ENCODE measurements at places on chromosomes 2 and 18. TPM values are rescaled to one million over a fixed set of nuclear protein-coding genes. Genes with fewer than 3 reads are reported as not detected.

Gene COL5A2
- total RNA-seq: 30.8 TPM

DNA sequence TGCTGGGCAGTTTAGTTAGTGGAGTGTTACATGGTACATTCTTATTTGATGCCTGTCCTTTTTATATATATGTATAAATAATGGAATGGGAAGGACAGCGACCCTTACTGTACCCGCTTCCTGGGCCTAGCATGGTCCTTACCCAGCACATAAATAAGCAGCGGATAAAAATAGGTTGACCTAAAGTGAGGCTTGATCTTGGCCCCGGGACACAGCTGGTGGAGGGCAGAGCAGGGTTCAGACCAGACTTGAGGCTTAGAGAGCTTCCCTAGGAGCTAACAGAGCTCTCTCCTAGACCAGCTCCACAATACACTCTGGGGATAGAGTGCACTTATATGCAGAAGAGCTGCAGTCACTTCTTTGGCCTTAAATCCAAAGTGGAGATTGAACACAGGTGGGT is 46.9 kb upstream of the RPL31 start:
- no peak for DNase-seq

DNA sequence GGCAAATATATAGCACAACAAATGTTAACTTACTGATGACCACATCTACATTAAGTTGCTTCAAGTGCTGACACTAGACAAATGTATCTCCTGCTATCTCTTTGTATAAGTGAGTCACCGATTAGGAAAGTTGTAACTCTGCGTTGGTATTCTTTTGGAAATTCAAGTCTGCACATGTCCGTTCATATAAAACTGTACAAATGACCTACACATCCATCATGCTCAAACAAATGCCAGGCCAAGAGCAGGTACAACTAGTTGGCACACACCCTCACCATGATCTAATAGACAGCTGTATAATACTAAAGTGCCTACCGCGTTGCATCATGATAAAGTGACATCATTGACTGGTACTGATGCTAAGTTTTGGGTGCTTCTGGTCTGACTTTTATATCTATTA is 141.1 kb downstream of the RBMS1 start:
- no peak for DNase-seq

Gene RIT2
- total RNA-seq: not detected

DNA sequence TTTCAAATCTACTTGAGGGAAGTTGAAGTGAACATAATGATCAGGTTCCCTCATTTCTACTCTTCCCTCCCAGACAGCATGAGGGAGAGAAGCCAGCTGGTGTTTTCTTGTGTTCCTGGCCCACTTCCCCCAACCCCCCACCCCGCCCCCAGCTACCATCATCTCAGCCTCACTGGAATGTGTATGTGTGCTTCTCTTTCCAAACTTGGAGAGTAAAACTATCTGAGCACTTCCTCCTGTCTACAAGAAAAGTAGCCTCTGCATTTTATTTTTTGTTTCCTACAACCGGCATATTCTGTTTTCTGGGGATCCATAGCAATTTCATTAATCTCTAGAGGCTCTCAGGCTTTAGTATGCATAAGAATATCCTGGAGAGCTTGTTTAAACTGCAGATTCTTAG is 53.6 kb upstream of the GRHL1 start:
- DNase-seq: no peak

GRCh38 chr18:23453680-23454058 is 582 bp downstream of the RIOK3 start:
- peak; percentile 18 for DNase-seq

- peak; percentile 53 for DNase-seq
These were observed 138.6 kb upstream of the GLI2 start for GRCh38 chr2:120596990-120597594.

DNA sequence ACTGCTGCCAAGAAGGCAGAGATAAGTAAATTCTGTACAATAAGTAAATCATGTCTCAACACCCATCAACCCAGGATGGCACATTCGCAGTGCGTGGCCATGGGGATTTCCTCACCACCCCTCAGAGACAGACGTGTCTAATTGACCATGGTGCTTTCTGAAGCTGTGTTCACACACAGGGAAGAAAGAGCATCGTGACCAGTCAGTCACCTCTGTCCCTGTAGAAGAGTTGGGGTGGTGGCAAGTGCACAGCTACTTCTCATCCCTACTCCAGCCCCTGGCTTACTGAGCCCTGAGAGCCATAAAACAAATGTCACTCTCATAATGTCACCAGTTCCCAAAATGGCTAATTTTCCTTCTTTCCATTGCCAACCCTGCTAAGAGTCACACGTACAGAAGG is 31.3 kb upstream of the MLPH start:
- DNase-seq: no peak

GRCh38 chr2:148106331-148106730 is 85.4 kb downstream of the MBD5 start:
- DNase-seq: no peak

DNA sequence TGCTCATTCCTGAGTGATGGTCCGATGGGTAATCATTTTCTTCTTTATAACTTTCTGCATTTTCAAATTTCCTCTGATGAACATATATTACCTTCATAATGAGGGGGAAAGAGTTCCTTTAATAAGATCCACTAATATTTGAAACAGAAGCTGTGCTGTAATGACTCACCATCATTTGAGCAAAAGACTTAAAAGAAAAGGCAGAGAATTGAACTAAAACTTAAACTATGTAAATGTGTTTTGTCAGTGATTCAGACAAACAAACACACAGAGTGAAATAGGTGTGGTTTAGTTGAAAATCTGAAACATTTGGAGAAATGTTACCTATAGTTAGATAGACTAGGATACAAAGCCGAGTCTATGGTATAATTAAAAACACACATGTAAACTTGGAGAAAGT is 209.6 kb downstream of the STK39 start:
- DNase-seq: no peak

Gene SH3YL1
- 196 TPM for total RNA-seq

- DNase-seq: no peak
These were observed 677.6 kb upstream of the ID2 start for GRCh38 chr2:8004250-8004681.

GRCh38 chr2:67627456-67628207 is 230.5 kb downstream of the ETAA1 start:
- DNase-seq: no peak

Gene FBXO36
- 2.3 TPM for total RNA-seq

Gene GPAT2
- total RNA-seq: 3.0 TPM

Gene ARID5A
- total RNA-seq: 30.2 TPM

DNA sequence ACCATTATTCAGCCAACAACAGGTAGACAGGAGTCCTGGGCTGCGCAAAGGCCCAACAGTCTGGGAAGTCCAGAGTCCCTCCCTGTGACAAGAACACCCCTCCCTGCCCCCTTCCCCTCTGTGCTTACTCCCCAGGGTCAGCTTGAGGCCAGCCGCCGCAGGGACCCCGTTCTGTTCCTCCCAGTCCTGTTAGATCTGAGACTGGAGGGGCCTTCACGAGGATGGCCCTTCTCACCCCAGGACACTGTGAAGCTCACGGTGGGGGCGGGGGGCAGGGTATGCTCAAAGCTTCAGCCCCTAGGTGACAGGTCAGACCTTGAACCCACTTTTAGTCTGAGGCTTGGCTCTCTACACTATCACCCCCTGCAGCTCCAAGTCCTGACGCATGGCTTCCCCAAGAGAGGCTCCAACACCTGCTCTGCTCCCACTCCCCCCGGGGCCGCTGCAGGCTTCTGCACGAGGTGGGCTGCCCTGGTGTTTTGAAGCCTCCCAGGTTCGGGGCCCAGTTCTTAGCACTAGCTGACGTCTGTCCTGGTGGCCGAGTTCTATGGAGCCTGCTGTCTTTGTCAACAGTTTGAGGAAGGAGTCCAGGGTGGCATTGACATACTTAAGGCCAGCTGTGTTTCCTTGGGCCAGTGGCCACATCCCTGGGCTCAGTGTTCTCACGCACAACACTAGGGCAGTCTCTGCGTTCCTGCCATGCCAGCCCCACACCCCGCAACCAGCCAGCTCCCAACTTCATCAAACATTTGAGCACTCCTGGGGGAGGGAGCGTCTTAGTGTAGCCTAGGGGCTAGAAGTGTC is 37.2 kb upstream of the HPCAL1 start:
- no peak for DNase-seq

Gene SCYGR4
- total RNA-seq: not detected

Gene GRHL1
- total RNA-seq: 7.2 TPM

DNA sequence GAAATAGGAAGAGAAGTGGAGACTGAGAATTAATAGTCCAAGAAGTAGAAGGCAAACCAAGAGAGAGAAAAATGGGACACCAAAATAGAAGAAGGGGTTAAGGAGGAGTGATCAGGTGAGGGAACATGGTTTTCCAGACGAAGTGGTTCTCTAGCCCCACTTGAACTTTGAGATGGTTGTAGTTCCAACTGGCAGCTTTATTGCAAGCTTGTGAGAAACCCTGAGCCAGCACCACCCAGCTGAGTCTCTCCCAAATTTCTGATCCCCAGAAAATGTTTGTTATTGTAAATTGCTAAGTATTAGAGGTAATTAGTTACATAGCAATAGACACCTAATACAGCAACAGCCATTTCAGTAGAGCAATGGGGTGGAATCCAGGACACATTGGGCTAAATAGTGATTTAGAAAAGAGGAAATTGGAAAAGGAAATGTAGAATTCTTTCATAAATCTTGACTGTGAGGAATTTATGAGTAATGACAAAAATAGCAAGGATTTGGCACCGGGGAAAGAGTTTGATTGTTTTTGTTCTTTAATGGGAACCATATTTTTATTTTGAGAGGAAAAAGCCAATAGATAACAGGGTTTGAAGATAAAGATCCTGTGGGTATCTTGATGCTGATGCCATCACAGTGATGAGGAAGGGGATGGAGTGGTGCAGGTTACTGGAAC is 62.1 kb upstream of the XDH start:
- DNase-seq: no peak

- DNase-seq: peak; percentile 73
These were observed 37.6 kb downstream of the C18orf63 start for GRCh38 chr18:74353169-74353775.

Gene C1D
- 18.8 TPM for total RNA-seq

DNA sequence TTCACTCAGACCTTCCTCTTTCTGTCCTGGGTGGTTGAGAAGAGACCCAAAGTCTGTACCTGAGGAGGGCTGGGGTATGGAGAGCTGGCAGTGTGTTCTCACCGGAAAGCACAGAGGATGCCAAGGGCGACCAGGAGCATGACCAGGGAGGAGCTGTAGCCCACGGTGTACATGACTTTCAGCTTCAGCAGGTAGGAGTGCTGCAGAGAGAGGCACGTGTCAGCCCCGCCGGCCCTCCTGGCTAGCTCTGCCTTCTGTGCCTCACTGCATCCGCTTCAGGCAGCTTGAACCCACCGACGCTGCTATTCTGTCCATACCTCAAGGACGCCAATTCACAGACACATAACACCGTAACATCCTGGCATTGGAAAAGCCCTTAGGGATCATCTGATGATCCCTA is 34.0 kb downstream of the TMEM37 start:
- no peak for DNase-seq

DNA sequence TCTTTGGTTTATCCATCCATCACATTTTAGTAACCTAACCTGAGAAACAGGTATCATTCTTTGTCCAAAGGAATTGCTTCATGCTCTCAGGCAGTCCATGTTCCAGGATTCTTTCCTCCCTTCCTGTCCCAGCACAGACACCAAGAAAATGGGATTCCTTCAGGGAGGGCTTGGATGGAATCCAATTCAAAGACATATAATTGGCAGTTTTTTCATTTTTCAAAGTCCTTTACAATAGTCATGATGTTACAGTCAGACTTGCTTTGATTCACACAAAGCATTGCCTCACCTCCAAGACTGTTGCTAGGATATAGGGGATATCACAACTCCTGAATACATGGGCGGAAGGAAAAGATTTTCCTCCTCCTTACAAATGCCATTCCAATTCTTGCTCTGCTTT is 241.4 kb upstream of the ACVR2A start:
- DNase-seq: no peak

Gene TAF4B
- 1.6 TPM for total RNA-seq

Gene TMEM247
- not detected for total RNA-seq

DNA sequence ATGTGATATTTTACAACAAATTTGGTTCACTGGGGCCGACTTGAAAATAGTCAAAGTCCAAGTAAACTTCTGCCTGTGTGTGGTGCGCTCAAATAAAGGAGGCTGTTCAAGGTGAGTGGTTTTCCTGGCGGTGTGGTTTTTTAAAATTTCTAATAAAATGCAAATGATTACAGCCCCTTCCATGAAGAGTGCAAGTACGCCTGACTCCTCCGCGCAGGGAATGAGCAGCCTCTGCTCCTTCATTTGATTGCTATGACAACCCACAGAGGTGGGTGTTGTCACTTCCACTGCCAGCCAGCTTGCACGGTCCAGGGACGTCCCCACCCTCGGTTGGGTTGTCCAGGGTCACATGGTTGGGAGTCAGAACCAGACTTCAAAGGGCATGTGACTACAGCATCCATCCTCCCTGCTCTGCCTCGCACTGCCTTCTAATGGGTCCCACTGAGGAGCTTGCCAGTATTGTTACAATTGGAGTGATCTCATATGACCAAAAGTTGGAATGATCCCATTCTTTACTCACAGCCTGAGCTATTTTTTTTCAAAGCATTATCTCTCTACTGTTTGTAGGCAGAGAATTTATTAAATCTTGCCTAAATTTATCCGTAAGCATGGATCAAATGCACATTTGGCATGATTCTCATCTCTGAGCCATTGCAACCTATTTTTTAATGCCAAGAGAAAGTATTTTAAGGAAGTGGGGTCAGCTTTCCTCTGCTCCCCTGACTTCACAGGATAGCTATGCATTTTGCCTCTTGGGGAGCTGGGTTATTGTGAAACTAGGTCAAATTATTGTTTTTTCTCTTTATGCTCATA is 121.3 kb downstream of the AGAP1 start:
- no peak for DNase-seq

- DNase-seq: no peak
These were observed 58.2 kb upstream of the DSEL start for GRCh38 chr18:67574749-67575148.

GRCh38 chr2:159256159-159256558 is 30.3 kb downstream of the WDSUB1 start:
- DNase-seq: no peak

DNA sequence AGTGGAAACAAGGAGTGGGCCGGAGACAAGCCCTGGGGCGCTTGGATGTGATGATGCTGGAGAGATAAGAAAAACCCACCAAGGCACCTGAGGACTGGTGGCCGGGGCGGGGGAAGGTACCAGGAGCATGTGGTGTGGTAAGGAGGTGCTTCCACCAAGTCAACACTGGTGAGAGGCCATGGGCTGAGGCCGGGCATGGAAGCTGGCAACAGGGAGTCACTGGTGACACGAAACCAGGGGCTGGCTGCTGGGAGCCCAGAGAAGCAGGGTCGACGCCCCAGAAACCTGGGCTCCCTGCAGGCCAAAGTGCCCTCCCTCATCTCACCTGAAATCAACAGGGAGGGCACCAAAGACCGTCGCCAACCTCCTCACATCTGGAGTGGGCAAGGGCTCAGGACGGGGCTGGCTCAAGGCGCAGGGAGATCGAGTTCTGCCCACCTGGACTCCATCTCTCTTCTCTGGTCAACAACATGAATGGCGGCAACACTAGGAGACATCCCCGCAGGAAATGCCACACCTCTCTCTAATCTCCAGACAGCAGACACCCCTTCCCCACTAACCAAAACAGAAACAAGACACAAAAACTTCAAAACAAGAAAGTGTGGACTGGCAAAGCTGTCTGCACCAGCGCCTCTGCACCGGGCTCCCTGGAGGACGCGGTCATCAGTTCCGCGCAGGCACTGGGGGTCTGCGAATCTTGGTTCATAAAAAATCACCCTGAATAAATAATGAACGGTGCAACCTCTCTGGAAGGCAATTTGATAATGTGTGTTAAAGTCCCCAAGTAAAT is 185.5 kb downstream of the HDAC4 start:
- no peak for DNase-seq
